ENCODE measurements at places on chromosomes 16 and 17. TPM values are rescaled to one million over a fixed set of nuclear protein-coding genes. Genes with fewer than 3 reads are reported as not detected.
A peak's percentile ranks its signal among the peaks of the same experiment; 100 is the strongest.

Gene NPIPB6
- 3.1 TPM for total RNA-seq

Gene GDPD1
- 3.8 TPM for total RNA-seq

Gene AOC2
- total RNA-seq = 0.27 TPM

Gene PRSS22
- total RNA-seq = 30.9 TPM

Gene OVCA2
- 52.2 TPM for total RNA-seq

Gene ATXN7L3
- 72.0 TPM for total RNA-seq

Gene PIK3R6
- total RNA-seq = 2.6 TPM

DNA sequence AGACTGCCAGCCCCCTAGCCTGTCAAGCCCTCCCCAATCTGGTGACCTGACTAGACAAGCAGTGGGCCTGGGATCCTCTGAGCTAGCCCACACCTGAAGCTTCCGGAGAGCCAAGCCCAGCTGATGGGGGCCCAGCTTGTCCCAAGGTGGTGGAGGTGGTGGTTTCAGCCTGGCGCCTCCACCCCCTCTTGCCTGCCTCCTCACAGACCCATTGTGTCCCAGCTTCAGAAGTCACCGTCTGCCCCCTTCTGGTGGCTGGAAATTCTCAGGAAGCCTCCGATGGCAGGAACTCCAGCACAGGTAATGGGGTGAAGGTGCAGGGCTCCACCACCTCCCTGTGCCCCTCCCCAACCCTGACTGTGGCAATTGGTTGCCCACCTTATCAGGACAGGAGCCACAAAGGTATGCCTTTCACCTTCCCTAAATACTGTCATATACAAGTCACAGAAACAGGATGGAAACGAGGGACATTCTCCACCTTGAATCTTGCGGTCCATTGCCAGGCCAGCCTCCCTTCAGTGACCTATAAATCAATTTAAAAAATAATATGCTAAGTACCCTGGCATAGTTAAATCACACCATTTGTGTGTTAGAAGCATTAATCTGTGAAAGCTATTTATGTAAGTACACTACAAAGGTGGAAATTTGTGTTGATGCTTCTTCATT is 66.0 kb upstream of the ZNF423 start:
- no peaks in the 10 kb centered on the region for H3K27me3 ChIP-seq
- H3K36me3 ChIP-seq = no peaks in the 10 kb centered on the region
- H3K4me1 ChIP-seq = no peaks in the 10 kb centered on the region
- no peak overlapping the region for H3K27ac ChIP-seq

GRCh38 chr16:12898551-12898950 is 2.8 kb upstream of the SHISA9 start:
- H3K27ac ChIP-seq = no peak overlapping the region
- DNase-seq = no peak
- H3K4me3 ChIP-seq = no peak overlapping the region
- H3K36me3 ChIP-seq = no peaks in the 10 kb centered on the region

DNA sequence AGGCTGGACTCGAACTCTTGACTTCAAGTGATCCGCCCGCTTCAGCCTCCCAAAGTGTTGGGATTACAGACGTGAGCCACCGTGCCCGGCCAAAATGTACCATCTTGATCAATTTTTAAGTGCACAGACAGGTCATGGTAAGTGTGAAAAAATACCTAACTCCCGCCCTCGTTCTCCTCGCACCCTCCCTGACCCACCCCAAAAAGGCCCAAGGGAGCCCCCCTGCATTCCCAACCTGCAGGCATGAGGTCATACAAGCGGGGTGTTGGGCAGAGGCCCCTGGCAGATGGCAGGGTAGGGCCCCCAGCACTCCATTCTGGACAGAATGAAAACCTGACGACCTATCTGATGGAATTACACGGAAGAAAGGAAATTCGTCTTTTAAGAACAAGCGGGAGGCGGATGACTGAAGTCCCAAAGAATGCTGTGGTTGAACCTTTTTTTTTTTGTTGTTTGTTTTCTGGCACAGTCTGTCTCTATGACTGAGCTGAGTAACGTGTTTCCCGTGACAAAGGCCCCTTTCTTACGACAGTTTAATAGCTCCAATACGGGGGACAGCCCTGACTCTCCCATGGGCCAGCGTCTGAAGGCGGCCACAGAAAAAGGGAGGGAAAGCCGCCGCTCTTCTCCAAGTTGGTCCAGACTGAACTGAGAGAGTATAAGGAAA is 376.4 kb downstream of the SLC39A11 start:
- H3K27ac ChIP-seq = peak overlapping the region; percentile 55
- no peaks in the 10 kb centered on the region for H3K27me3 ChIP-seq
- no peaks in the 10 kb centered on the region for H3K4me1 ChIP-seq
- DNase-seq = peak; percentile 71
- H3K4me3 ChIP-seq = no peak overlapping the region
- no peaks in the 10 kb centered on the region for H3K36me3 ChIP-seq

DNA sequence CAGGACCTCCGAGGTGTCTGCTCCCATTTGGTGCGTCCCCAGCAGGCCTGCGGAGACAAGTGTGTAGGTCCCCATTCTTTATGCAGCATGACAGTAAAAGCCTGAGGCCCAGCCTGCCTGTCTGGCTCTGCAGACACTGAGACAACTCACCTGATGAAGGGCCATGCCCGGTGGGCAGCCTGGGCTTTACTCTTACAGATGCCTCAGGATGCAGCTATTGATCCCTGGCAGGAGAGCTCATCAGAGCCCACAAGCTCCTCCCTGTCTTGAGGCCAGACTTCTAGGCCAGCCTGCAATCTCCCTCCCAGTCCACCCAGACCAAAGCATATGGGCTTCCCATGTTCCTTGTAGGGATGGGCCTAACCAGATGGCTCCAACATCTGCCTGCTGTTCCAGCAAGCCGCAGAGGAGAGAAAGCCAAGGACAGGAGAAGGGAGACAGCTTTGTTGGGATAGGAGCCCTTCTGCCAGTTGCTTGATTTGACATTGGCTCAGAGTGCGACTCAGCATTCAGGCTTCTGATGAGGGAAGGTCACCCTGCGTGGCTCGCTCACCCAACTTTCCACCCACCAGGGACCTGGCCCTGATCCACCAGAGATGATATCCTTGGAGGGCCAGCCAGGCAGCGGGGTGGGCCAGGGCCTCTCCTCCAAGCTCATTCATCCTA is 87.5 kb downstream of the SOCS1 start:
- no peaks in the 10 kb centered on the region for H3K4me1 ChIP-seq
- DNase-seq = no peak
- no peaks in the 10 kb centered on the region for H3K27me3 ChIP-seq
- no peak overlapping the region for H3K4me3 ChIP-seq
- H3K27ac ChIP-seq = no peak overlapping the region

DNA sequence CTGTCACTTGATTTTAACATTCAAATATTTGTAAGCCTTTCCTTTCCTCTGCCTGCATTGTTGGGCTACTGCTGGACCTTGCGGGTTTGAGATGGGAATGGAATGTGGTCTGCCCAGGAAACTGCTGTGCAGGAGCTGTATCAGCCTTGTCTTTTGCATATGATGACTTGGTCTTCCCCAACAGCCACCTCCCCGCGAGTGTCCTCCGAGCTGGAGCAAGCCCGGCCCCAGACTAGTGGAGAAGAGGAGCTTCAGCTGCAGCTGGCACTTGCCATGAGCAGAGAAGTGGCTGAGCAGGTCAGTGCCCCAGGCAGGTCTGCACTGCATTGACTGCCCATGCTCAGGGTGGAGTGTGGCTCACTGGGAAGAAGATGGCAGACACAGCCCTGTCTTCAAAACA is 52.8 kb downstream of the B9D1 start:
- H3K4me3 ChIP-seq = no peak overlapping the region
- no peak for DNase-seq
- H3K27ac ChIP-seq = no peak overlapping the region
- no peaks in the 10 kb centered on the region for H3K27me3 ChIP-seq
- peaks cover 6% of the 10 kb centered on the region for H3K36me3 ChIP-seq

DNA sequence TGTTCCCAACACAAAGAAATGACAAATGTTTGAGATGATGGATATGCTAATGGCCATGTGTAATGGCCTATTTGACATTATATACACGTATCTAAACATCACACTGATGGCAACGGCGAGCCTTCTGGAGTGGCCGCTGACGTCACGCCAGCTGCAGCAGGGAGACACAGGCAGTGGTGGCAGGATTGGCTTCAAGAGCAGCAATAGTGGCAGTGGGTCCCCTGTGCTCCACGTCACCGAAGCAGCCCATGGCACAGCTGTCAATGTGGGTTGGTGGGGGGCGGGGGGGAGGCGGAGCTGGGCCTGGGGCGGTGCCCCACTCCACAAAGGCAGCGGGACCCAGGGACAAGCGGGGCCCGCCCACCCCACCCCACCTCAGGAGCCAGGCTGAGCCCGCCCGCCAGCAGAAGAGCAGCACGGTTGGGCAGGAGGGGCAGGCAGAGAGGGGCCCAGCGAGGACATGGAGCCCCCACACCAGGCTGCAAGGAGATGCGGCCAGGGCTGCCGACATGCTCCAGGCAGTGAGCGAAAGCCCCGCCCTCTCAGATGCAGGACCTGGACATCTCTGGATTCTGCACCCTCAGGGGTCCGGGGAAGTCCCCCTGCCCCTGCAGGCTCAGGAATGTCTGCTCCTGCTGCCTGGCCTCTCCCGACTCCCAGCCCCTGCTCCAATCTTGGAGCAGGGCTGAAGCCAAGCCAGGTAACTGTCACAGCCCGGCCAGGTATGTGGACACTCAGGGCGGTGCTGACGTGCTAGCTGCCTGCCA is 64.6 kb downstream of the USP32 start:
- no peaks in the 10 kb centered on the region for H3K36me3 ChIP-seq
- H3K27me3 ChIP-seq = no peaks in the 10 kb centered on the region
- H3K4me3 ChIP-seq = no peak overlapping the region
- H3K27ac ChIP-seq = no peak overlapping the region

DNA sequence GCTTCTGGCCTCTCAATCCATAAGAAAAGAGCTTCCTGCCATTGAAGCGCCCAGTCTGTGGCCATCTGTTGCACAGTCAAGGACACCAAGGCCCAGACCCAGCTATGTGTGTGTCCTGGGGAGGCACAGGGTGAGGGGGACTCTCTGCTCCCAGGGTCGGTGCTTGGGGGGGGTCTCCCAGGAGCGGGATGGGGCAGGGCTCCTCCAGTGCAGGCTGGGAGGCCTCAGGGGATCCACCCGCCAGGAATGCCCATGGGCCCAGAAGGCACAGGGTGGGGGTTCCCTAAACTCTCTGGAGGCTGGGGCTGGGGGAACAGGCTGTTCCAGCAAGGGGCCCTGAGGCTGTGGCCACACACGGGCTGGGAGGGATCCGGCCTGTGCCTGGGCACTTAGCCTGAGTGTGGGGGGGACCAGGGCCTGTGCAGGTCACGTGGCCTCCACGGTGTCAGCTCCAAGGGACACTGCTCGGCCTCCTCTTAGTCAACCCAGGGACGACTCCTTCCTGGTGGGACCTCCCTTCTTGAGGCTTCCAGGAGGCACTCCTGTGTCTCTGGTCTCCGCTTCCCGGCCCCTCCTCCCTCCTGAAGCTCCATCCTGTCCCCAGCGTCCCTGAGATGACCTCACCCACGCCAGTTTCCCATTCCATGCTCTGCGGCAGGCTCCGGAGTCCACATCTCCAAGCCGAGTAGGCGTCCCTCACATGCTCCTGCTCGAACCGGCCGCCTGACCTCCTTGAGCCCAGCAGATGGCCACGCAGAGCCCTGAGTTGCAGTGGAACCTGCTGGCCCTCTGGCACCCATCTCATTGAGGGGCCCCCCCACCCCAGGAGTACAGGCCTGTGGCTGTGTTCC is 23.1 kb upstream of the BAHCC1 start:
- peak overlapping the region; percentile 14 for H3K27ac ChIP-seq
- H3K4me1 ChIP-seq = no peaks in the 10 kb centered on the region
- no peak overlapping the region for H3K4me3 ChIP-seq
- DNase-seq = no peak
- no peaks in the 10 kb centered on the region for H3K36me3 ChIP-seq

GRCh38 chr17:40103688-40104087 is 3.3 kb upstream of the NR1D1 start:
- H3K4me3 ChIP-seq = no peak overlapping the region
- H3K4me1 ChIP-seq = peaks cover 10% of the 10 kb centered on the region
- peak overlapping the region; percentile 97 for H3K27ac ChIP-seq
- H3K27me3 ChIP-seq = no peaks in the 10 kb centered on the region

DNA sequence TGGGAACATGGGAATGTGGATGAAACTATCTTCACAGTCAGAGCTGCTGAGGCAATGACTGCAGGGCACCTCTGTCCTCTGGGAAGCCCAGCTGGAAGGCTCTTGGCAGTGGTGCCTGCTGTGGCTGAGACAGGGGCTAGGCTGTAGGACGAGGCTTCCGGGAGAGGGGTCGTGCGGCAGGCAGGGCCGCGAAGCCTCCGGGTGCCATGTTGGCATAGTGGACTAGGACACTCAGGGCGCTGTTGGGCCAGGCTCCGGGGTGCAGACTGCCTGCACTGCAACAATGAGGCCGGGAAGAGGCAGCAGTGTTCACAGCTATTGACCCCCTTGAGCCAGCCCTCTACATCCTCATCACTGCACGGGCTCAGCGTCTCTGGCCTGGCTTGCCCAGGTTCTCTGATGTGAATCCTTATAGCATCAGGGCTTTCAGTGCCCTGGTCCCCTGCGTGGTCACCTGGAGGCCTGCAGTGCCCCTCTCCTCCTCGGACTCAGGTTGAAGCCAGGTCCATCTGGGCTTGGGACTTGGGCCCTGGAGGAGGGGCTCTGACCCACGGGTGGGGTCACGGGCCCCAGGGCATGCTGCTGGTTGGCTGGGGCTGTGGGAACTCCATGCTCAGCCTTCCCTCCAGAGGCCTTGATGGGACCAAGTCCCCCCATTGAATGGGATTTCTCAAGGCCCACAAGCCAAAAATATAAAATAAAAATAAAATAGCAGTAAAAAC is 91.6 kb downstream of the TNFRSF13B start:
- H3K36me3 ChIP-seq = no peaks in the 10 kb centered on the region
- H3K4me3 ChIP-seq = no peak overlapping the region
- H3K4me1 ChIP-seq = no peaks in the 10 kb centered on the region

DNA sequence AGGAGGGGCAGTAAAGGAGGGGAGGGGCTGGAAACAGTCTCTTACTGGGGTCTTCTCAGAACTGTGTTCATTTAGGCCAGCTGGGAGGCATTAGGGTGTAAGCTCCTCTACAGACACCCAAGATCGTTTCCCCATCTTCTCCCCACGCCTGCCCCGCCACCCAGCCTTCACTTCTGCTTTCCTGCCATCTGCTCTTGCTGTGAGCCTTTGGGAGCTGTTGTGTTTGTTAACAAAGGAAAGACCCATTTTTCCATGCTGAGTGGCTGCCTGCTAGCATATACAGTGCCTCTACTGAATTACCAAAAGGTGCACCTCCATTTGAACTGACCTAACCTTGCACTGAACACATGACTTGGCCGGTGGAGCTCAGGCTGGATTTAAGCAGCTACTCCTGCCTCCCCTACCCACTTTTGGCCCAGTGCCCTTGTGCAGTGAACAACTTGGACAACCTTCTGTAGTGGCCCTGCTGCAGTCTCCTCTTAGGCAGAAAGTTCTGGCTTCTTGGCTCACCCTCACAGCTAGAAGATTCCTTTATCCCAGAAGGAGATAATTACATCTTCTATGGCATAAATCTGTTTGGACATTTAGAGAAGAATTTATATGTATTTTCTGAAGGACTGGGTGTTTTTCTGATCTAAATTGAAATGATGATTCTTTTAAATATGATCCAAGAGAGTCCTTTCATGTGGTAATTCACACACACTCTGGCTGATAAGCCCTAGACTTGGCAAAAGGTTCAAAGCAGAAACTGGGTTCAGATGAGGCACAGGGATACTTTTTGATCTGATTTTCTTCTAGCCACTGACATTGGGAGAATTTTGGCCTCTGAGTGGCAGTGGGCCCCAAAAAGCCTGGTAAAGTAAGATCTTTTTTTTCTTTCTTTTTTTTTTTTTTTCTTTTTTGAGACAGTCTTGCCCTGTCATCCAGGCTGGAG is 81.9 kb upstream of the HNF1B start:
- no peak overlapping the region for H3K4me3 ChIP-seq
- H3K27me3 ChIP-seq = no peaks in the 10 kb centered on the region
- no peaks in the 10 kb centered on the region for H3K4me1 ChIP-seq
- no peak for DNase-seq

- peak overlapping the region; percentile 89 for H3K27ac ChIP-seq
- peak overlapping the region; percentile 5 for H3K4me3 ChIP-seq
- H3K36me3 ChIP-seq = no peaks in the 10 kb centered on the region
These were observed 17.0 kb downstream of the BCL7C start for GRCh38 chr16:30876867-30877266.
